Type B pancreatic cell (in vitro differentiated cells): ENCODE measurements at places on chromosomes 11 and 22. TPM values are rescaled to one million over a fixed set of nuclear protein-coding genes. Genes with fewer than 3 reads are reported as not detected.

C11orf42 gene
- total RNA-seq = not detected in 2 replicates

MRPL11 gene
- 53.0 and 69.8 TPM in 2 replicates for total RNA-seq

- no peak for DNase-seq
- H3K4me3 ChIP-seq = peak overlapping the region; percentile 89
- no peaks in the 10 kb centered on the region for H3K36me3 ChIP-seq
- H3K27ac ChIP-seq = no peak overlapping the region
- H3K27me3 ChIP-seq = peaks cover 26% of the 10 kb centered on the region
- no peaks in the 10 kb centered on the region for H3K4me1 ChIP-seq
Measured at GRCh38 chr22:17085277-17086181, 729 bp downstream of the IL17RA start.

DNA sequence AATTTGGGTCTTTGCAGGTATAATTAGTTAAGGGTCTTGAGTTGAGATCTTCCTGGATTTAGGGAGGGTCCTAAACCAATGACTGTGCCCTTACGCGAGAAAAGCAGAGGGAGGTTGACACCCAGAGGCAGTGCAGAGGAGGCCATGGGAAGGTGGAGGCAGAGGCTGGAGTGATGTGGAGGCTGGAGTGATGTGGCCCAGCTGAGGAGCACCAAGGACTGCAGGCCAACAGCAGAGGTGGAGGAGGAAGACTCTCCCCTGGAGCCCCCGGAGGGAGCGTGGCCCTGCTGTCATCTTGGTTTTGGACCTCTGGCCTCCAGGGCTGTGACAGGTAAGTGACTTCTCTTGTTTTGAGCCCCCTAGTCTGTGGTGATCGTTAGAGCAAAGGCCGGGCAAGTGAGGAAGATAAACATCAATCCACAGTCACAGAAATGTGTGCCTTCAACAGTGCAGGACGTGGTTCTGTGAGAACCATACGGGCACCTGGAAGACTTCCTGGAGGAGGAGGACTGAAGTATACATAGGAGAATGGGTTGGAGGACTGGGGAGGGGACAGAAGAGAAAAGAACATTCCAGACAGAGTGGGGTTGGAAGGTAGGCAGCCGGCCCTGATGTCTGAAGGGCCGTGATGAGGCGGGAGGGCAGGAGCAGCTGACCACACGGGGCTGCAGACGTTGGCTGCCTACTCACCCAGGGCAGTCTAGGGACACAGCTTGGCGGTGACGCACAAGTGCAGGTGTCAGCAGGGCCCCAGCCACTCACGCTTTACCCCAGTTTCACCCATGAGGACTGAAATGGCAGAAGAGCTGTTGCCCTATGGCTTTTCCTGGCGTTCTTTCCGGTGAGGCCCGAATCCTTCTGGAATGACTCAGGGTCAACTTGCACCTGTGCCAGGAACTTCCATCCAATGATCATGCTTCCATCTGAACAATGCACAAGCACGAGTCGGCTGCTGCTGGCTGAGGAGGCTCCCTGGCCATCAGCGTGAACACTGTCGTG, 270.2 kb downstream of the CTTN start:
- H3K27ac ChIP-seq = no peak overlapping the region
- H3K36me3 ChIP-seq = no peaks in the 10 kb centered on the region
- H3K27me3 ChIP-seq = peaks cover 3% of the 10 kb centered on the region
- H3K4me1 ChIP-seq = peaks cover 4% of the 10 kb centered on the region
- H3K4me3 ChIP-seq = no peak overlapping the region
- no peak for DNase-seq

GRCh38 chr11:108852701-108853100, 187.8 kb downstream of the DDX10 start:
- peaks cover 19% of the 10 kb centered on the region for H3K4me1 ChIP-seq
- no peak overlapping the region for H3K4me3 ChIP-seq
- H3K36me3 ChIP-seq = no peaks in the 10 kb centered on the region
- no peaks in the 10 kb centered on the region for H3K27me3 ChIP-seq

RASSF10 gene
- 8.6 and 13.8 TPM in 2 replicates for total RNA-seq

- peak; percentile 10 for DNase-seq
- peaks cover 43% of the 10 kb centered on the region for H3K4me1 ChIP-seq
- H3K27me3 ChIP-seq = peaks cover 60% of the 10 kb centered on the region
- H3K27ac ChIP-seq = no peak overlapping the region
Measured at GRCh38 chr11:116503216-116504160, 269.3 kb downstream of the BUD13 start.

- peak overlapping the region; percentile 19 for H3K27ac ChIP-seq
- H3K36me3 ChIP-seq = peaks cover 27% of the 10 kb centered on the region
- no peak for DNase-seq
- peaks cover 34% of the 10 kb centered on the region for H3K4me1 ChIP-seq
- no peaks in the 10 kb centered on the region for H3K27me3 ChIP-seq
Measured at GRCh38 chr22:20524004-20524481, 16.6 kb downstream of the MED15 start.

DNA sequence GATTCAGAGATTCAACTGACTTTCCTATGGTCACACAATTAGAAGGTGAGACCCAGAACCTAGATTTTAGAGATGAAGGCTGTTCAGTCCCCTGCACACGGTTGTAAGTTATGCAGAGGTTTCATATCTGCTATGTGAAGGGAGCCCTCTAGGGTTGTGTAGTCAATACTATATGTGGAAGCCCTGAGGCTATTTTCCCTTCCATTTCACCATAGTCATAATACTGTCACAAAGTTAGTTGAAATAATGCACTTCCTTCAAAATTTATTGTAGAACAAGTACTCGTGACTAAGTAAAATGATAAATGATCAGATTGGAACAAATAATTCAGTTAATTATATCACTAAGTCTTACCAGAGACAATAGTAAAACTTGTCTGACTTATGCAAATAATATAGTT, 48.8 kb downstream of the ENDOD1 start:
- H3K4me3 ChIP-seq = no peak overlapping the region
- no peaks in the 10 kb centered on the region for H3K36me3 ChIP-seq
- H3K27me3 ChIP-seq = peaks cover 3% of the 10 kb centered on the region
- DNase-seq = no peak
- peaks cover 15% of the 10 kb centered on the region for H3K4me1 ChIP-seq
- no peak overlapping the region for H3K27ac ChIP-seq

- no peaks in the 10 kb centered on the region for H3K27me3 ChIP-seq
- peak overlapping the region; percentile 62 for H3K4me3 ChIP-seq
- H3K4me1 ChIP-seq = peaks cover 4% of the 10 kb centered on the region
- no peak overlapping the region for H3K27ac ChIP-seq
- H3K36me3 ChIP-seq = no peaks in the 10 kb centered on the region
- DNase-seq = no peak
Measured at GRCh38 chr22:20267441-20268278, 458 bp downstream of the RTN4R start.

CCDC157 gene
- 6.9 and 9.4 TPM in 2 replicates for total RNA-seq

HSPB2 gene
- not detected in 2 replicates for total RNA-seq

DNA sequence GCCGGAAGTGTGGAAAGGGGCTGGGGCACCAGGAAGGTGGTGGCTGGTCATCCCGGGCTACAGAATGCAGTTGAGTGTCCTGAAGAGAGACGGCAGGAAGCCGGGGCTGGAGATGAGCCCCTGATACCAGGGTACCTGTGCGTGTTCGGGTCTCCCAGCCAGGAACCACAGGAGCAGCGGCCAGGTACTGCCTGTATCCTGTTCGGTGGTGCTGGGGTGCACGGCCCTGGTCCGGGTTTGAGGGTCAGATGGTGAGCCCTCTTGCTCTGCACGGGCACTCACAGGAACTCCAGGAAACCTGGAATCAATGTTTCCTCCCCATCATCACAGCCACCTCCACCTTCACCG, 253.1 kb upstream of the B3GAT1 start:
- no peak overlapping the region for H3K4me3 ChIP-seq
- no peaks in the 10 kb centered on the region for H3K36me3 ChIP-seq
- H3K4me1 ChIP-seq = no peaks in the 10 kb centered on the region
- peaks cover 17% of the 10 kb centered on the region for H3K27me3 ChIP-seq

NUP160 gene
- 50.2 and 69.9 TPM in 2 replicates for total RNA-seq

GRCh38 chr22:19048531-19048930, 73.7 kb downstream of the DGCR2 start:
- no peaks in the 10 kb centered on the region for H3K27me3 ChIP-seq
- H3K36me3 ChIP-seq = peaks cover 20% of the 10 kb centered on the region
- no peak overlapping the region for H3K27ac ChIP-seq
- H3K4me3 ChIP-seq = no peak overlapping the region

- no peaks in the 10 kb centered on the region for H3K4me1 ChIP-seq
- no peaks in the 10 kb centered on the region for H3K36me3 ChIP-seq
- no peak for DNase-seq
Measured at GRCh38 chr22:38418589-38418988, 36.4 kb downstream of the KCNJ4 start.

- no peaks in the 10 kb centered on the region for H3K4me1 ChIP-seq
- H3K36me3 ChIP-seq = peaks cover 24% of the 10 kb centered on the region
- no peak overlapping the region for H3K27ac ChIP-seq
- H3K4me3 ChIP-seq = no peak overlapping the region
- DNase-seq = no peak
- no peaks in the 10 kb centered on the region for H3K27me3 ChIP-seq
Measured at GRCh38 chr11:46857666-46858065, 11.6 kb upstream of the CKAP5 start.

MMP7 gene
- 1.8 and 3.5 TPM in 2 replicates for total RNA-seq

DNA sequence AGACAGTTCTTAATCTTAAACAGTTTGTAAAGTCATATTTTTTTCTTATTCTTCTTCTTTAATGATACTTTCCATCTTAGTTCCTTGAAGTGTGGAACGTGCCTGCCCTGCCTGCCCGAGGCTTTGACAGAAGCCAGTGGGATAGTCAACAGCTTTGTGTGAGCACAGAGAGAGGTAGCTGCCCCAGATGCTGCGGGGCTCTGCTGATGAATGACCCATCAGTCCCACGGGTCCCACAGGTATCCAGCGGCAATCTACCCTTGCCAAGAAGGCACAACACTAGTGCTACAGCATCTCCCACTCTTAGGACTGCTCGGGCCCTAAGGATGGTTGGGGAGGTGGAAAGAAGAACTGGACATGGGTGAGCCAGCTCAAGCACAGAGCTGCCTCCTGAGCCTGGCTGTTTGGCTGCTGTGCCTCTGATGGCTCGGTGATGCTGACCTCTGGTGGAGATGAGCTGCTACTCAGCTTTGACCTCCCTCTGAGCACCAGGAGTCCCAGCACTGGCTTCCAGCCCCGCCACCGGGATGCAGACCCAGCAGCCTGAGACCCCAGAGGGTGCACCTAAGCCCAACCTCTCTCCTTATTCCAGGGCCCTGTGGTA, 11.8 kb upstream of the APLNR start:
- H3K27me3 ChIP-seq = peaks cover 6% of the 10 kb centered on the region
- DNase-seq = peak; percentile 79
- H3K27ac ChIP-seq = no peak overlapping the region
- no peaks in the 10 kb centered on the region for H3K36me3 ChIP-seq
- no peak overlapping the region for H3K4me3 ChIP-seq

CADM1 gene
- total RNA-seq = 102 and 150 TPM in 2 replicates

DNA sequence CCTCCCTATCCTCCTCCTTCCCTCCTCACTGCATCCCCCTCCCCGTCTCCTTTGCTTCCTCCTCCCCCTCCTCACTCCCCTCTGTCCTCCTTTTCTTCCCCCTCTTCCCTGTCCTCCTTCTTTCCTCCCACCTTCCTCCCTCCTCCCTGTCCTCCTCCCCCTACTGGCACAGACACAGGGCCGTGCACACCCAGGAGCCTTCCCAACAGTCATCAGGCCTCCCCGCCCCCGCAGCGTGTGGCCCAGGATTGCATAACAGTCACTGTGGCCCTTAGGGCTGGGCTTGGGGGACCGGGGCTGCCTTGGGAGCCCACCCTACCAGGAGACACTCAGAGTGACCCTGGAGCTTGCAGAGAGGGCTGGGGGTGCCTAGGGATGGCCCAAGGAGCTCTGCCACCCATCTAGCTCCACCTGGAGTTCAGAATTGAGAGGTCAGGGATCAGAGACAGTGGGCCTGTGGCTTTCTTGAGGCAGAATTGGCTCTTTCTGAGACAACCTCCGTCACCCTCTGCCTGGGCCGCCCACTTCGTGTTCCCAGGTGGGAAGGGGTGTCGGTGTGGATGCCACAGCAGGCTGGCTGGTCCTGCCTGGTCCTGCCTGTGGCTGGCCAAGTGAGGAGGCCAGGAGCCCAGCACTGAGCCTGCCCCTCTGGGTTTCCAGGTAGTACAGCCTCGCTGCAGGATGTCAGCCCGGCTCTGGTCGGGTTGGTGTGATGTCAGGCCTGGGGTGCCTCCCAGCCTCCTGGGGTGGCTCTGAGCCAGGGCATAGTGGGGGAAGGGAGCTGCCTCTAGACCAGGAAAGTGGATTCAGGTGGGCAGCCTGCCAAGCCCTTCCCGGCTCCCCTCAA, 1.6 kb downstream of the SPI1 start:
- H3K4me1 ChIP-seq = no peaks in the 10 kb centered on the region
- no peaks in the 10 kb centered on the region for H3K36me3 ChIP-seq
- H3K27me3 ChIP-seq = no peaks in the 10 kb centered on the region
- DNase-seq = no peak
- no peak overlapping the region for H3K4me3 ChIP-seq
- H3K27ac ChIP-seq = no peak overlapping the region

- peaks cover 67% of the 10 kb centered on the region for H3K27me3 ChIP-seq
- no peak overlapping the region for H3K4me3 ChIP-seq
- no peaks in the 10 kb centered on the region for H3K36me3 ChIP-seq
- no peaks in the 10 kb centered on the region for H3K4me1 ChIP-seq
- no peak for DNase-seq
Measured at GRCh38 chr22:36641902-36642640, 61.5 kb downstream of the CACNG2 start.

GRCh38 chr11:1567052-1567720, 4.9 kb downstream of the DUSP8 start:
- peaks cover 9% of the 10 kb centered on the region for H3K27me3 ChIP-seq
- peak; percentile 67 for DNase-seq

DNA sequence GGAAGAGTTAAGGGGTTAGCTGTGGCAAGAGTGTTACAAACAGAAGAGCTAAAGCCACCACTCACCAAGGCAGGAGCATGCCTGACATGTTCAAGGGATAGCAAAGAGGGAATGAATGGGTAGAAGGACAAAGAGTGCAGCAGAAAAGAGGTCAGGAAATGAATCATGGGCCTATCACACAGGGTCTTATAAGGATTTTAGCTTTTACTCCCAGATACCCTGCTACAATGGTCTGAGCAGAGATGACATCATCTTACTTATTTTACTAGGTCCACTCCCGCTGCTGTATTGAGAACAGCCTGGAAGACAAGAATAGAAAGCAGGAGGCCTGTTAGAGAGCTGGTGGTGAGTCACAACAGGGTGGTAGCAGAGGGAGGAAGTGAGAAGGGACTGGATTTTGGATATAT, 9.8 kb downstream of the TRAF6 start:
- H3K36me3 ChIP-seq = peaks cover 26% of the 10 kb centered on the region
- H3K27me3 ChIP-seq = no peaks in the 10 kb centered on the region
- peaks cover 4% of the 10 kb centered on the region for H3K4me1 ChIP-seq
- peak overlapping the region; percentile 16 for H3K27ac ChIP-seq
- no peak for DNase-seq

CEP57 gene
- total RNA-seq = 42.6 and 61.3 TPM in 2 replicates

DNA sequence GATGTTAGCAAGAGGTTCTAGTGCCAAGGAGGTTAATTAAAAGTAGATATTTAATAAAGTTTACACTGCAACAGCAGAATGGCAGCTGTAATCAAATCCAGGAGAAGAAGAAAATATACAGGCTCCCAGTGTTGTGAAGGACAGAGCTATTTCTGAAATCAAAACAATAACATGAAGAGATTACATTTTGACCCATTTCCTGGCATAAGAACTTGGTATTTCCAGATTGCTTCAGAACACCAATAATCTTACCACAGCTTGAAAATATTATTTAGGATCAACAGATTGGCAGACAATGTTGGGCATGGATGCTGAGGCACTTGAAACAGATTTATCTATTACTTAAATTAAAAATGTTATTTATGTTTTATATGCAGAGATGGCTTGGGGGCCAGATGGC, 692.5 kb downstream of the KCNA4 start:
- no peak overlapping the region for H3K27ac ChIP-seq
- no peak overlapping the region for H3K4me3 ChIP-seq
- H3K4me1 ChIP-seq = peaks cover 7% of the 10 kb centered on the region
- peaks cover 5% of the 10 kb centered on the region for H3K27me3 ChIP-seq

GRCh38 chr11:128505449-128506065, 81.8 kb downstream of the ETS1 start:
- H3K36me3 ChIP-seq = peaks cover 12% of the 10 kb centered on the region
- H3K4me1 ChIP-seq = peaks cover 53% of the 10 kb centered on the region
- no peak overlapping the region for H3K4me3 ChIP-seq
- H3K27ac ChIP-seq = no peak overlapping the region
- H3K27me3 ChIP-seq = peaks cover 4% of the 10 kb centered on the region
